ENCODE measurements at places on chromosomes 11 and 22.

DNA sequence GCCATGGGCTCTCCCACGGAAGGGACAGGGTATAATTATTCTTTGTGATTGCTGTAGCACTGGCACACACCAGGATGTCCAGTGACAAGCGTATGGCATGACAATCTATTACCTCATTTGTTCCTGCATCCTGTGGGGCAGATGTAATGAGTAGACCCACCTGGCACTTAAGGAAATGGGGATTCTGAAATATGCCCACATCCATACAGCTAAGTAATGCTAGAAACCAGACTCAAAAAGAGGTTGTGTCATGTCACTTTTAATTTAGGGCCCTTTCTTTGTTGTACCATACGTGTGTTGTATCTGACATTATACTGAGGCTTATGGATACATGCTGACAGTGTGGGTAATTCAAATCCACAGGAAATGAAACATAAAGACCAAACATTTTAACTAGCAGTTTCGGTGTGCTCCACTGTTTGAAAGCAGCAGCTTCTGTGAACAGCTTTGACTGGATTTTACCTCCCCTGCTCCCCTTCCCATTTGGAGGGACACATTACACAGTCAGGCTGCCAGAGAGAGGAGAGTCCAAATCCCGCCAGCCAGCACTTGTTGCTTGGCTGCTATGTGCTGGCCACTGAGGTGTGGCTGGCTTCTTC is 21.2 kb downstream of the GRAMD1B start:
- no peak for DNase-seq

DNA sequence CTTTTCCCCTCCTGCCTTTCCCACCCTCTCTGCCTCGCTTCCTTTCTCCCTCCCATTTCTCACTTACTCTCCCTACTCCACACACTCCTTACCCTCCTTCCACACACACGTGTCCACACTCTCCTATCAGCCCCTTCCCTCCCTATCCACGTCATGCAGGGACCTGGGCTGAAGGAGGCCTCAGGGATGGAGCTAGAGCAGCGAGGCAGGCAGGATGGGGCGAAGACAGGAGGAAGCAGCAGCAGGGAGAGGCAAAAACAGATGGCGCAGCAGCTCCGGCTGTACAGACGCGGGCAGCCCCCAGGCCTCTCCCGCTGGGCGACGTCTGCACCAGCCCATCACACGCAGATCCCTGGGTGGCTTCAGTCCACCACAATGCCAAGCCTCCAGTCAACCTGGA is 97.9 kb downstream of the SPATA19 start:
- no peak for DNase-seq

DNA sequence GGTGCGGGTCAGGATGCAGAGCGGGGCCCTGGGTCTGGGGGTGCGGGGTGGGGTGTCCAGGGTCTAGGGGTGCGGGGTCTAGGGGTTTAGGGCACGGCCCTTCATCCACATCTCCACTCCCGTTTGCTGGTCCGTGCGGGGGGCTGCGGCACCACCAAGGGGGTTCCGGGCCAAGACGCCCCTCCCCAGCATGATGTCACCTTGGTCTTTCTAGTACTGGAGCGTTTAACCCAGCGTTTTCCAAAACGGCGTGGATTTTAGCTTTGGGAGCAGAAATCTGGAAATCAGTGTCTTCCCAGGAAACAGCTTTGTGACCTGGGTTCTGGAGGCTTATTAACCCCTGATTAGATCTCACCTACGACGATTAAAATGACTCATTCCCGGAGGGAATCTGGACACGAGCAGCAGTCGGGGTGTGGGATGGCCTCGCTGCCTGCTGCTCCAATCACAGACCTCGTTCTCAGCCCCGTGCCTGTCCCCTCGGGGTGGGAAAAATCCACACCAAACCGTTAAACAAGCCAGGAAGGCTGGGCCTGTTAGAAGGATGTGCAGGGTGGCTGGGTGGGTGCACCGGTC is 759 bp downstream of the AP2A2 start:
- peak; percentile 60 for DNase-seq

DNA sequence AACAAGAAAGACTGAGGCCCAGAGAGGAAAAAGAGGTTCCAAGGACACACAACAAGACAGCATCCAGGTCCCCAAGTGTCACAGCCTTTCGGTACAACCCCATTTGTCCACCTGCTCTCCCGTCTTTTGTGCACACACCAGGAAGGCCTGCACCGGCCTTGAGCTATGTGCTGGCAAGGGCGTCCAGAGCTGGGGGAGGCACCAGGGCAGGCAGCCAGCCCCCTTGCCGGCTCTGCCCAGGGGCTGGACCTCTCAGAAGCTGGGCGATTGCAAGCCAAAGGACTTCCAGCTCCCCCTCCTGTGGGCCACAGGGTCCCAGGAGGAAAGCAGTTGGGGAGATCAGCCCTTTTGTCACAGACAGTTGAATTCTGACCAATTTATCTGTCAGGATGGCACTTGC is 210.5 kb downstream of the MN1 start:
- no peak for DNase-seq

DNA sequence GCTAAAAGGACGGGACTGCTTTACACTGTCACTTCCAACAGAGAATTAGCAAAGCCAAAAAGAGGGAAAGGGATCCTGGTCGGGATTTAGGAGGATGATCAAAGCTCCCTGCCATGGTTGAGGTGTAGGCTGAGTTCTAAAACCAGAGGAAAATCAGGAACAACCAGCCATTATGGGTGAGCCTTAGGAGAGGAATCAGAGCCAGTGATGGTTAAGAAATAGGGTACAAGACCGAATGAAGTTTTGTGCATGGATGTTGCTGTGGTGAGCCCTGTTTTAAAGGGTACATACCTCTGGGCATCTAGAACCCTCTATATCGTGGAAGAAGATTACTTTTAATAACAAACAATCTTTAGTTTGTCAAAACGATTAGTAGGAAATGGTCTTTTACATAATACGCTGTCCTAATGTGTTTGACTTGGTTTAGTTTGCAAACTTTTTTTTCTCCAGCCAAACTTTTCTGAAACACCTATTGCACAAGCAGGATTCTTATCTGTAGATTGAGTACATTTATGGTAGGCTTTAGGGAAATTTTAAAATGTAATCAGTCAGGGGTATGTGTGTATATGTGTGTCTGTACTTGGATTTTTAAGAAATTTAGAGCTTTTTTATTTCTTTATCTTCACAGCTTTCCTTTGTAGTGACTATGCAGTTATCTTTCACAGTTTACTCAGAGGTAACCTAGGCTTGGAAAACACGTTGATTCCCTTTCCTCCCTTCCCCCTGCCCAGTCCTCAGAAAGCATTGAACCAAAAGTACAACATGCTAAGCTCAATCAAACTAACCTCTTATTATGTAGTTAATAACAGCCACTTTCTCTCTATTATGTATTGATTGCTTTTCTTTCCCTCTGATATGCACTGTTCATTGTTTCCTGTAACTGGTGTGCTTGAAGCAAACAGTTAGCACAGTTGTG is 26.8 kb downstream of the TRIM44 start:
- DNase-seq, result no peak

DNA sequence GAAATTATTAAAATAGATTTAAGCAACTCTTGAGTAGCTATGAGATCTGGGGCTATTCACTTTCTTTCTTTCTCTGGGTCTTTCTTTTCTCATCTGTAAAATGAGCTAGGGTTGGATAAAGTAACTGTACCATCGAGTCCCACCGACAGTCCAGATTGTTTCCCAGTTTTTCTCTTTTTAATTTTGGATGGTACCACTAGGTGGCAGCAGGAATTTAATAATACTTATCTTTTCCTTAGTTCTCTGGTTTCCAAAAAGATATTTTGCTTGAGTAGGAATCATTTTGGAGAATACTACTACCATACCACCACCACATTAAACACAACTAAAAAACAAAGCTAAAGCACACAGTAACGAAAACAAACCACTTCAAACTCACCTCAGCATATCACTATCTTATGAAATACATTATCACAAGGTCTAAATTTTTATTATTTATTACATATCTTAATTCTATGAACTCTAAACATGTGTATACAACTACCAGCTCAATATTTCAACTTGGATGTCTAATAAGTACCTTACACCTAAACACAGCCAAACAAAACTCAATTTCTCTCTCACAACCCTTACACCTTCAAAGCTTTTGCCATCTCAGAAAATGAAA is 584.0 kb downstream of the KCNA4 start:
- DNase-seq, result peak; percentile 57

DNA sequence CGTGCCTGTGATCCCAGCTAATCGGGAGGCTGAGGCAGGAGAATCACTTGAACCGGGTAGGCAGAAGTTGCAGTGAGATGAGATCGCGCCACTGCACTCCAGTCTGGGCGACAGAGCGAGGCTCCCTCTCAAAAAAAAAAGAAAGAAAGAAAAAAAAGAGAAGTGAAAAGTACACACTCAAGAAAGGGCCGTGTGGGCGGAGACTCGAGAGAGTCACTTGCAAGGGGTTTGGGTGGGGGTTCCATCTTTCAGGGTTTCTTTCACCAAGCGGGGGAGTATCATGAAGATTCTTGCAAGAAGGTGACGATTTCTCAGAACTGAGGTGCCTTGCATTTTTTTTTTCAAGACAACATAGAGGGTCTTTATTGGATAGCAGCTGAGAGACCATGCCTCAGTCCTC is 4.0 kb upstream of the IFITM5 start:
- no peak for DNase-seq

- no peak for DNase-seq
Measured at GRCh38 chr11:126914941-126915340, 85.6 kb downstream of the KIRREL3 start.

DNA sequence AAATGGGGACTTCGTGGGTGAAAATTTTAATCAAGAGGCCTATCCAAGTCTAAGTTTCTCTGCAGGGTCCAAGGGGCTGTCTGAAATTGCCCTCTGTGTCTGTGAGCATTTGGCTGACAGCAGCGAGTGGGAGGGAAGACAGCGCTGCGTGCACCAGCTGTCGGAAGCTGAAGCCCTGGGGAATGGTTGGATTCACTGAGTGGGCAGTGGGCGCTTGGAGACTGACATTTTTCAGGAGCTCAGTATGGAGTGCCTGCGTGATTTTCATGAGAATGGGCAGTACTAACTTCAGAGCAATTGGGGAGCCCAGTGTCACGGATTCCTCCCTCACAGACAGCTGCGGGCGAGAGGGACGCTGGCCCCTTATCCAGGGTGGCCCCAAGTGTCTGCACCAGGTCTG is 388.8 kb upstream of the B3GAT1 start:
- no peak for DNase-seq

DNA sequence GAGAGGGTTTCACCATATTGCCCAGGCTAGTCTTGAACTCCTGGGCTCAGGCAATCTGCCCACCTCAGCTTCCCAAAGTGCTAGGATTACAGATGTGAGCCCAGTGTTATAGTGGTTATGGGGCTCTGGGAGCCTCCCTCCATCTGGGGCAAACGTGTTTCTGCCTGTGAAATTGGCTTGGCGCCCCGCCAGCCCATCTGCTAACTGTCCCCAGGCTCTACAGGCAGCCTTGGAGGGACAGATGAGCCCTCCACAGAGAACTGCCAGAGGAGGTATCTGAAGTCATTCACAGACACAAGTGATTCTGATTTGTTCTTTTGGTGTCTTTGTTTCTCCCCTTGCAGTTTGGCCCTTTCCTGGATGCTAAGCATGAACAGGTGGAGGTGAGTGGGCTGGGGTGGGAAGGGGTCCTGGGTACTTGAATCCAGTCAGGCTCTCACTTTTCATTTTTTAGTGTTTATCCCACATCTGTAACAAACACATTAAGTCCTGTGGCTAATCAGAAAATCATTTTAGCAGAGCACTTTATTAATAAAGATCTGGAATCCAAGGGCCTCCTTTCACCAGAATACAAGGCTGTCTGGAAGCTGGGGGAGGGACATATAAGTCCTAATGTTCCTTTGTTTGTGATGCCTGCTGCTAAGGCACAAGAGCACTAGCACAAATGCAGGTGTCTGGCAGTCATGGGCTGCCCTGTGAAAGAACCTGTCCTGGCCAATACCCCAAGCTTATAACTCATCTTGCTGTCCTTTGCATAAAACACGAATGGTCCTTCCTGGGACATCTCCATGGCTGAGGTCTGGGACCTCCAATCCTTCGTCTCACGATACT is 25.7 kb upstream of the CDC42EP2 start:
- DNase-seq, result no peak

DNA sequence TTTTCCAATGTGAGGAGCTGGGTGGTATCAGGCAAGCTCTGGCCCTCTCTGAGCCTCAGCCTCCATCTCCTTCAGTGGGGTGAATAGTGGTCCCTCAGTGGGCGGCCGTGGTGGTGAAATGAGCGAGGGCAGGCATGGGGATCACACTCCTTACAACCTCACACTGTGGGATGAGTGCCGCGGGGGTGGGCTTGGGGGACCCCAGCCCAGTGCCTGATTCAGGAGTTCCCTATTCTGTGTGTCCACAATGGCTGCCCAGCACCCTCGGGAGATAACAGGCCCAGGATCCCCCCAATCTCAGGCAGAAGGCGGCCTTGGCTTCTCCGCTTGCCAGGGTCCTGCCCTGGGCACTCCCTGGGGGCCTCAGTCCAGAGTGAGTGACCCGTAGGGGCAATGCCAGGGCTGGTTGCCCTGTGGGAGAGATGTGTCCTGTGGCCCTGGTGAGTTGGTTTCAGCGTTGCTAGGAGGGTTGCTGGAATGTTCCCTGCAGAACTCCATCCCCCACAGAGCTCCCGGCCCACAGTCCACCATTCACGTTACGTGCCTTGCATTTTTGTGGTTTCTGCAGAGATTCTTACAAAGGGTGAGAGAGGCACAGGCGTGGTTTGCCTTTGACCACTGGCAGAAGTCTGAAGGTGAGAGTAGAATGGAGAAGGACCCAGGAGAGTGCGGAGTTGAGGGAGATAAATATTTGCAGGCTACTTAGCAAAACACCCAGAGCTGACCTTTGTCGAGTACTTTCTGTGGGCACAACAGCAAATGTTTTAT is 2.9 kb downstream of the ALDH3B1 start:
- peak; percentile 99 for DNase-seq

Data from T47D (cell line).